Bronchial epithelial cell (primary cell): ENCODE measurements at places on chromosomes 3 and 15.
A peak's percentile ranks its signal among the peaks of the same experiment; 100 is the strongest.

DNA sequence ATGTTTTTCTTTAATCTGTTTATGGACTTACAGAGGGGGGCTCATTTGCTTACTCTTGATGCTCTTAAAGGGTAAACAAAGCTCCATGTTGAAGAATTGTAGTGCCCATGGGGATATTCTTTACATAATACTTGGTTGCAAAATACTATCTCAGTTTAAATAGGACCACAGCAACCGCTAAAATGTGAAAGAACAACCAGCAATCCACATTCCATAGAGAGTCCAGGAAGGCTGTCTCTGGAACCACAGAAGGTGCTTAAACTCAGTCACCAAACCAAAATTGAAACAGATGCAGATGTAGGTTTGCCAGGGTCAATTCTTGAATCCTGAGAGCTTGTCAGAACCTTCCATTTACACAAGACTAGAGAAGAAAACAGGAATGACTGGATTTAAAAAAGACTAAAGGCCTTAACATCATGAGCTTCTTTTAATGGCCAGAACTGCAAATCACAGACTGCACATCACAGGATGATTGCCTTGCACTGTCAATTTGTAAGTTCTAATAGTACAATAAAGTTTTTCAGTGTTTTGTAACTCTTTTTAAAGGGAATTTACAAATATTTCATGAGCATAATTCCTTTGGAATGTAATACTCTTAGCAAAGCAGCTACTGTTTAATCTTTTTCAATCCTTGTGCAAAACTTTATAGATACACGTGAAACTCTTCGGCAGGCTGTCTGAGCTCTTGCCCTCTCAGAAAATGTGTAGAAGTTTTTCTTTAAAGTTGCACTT, 661.6 kb downstream of the SI start:
- no peak for DNase-seq

GRCh38 chr3:127629467-127630403, 750 bp downstream of the PODXL2 start:
- DNase-seq: no peak

GRCh38 chr15:51878446-51879386, 49.3 kb downstream of the TMOD3 start:
- DNase-seq: peak; percentile 74

GRCh38 chr15:27844018-27844666, 255.0 kb downstream of the OCA2 start:
- peak; percentile 84 for DNase-seq

GRCh38 chr3:172449466-172450149, 1.4 kb upstream of the GHSR start:
- DNase-seq: peak; percentile 12

DNA sequence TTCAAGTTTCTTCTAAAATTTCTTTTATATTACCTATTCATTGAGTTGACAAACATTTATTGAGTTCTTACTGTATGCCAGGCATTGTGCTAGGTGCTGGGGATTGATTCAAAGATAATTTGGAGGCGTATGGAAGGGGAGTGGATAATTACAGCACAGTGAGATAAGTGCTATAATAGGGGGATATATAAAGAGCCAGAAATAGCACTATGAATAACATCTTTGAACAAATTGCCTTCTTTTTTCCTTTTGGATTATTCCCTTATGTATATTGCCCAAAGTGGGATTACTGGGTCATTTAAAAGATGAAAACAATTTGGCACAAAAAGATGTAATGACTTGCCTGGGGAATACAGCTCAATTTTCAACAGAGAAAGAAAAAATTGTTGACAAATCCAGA, 64.6 kb downstream of the LPP start:
- no peak for DNase-seq

- DNase-seq: no peak
These were observed 678 bp downstream of the DOCK3 start for GRCh38 chr3:50675179-50676030.

DNA sequence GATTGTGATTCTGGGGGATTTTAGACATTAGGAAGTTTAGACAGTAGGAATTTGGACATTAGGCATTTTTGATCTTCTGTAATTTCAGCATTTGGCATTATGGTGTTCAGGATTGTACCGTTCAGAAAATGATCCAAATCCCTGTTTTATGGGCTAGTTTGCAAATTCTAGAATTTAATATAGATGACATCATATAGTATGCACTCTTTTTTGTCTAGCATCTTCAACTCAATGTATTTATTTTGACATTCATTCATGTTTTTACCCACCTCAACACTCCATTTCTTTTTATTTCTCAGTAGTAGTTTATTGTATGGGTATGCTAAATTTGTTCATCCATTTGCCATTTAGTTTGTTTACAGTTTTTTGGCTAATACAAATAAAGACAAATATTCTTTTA, 105.3 kb upstream of the ZPLD1 start:
- no peak for DNase-seq

DNA sequence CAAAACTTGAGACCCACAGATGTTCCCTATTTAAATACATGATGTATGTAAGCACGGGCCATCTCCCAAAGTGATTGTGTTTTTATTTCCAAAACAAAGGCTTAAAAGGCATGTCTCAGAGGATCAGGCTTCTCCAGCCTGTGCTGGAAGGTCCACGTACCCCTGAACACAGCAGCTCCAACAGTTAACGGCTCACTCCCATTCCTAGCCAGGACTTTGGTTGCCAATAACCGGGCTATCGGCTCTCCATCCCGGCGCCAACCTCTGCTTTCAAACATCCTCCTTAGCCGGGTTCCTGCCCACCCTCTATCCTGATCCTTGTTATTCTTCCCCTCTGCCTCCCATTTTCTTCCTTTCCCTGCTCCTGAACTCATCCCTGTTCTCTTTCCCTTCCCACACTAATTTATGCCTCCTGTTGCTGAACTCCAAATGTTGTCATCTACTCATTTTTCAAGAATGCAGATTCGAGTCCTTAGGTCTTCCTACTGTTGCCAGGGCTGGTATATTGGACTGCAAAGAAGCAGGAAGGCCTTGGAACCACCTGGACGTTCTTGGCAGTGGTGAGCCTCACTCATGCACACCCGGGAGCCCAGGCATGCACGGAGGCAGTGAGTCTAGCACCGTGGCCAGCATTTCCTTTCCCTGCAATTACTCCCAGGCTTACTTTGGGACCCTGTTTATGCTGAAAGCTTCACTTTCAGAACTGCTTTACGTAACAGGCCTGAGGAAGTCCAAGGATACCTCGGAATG, 128.4 kb upstream of the RAD18 start:
- no peak for DNase-seq

GRCh38 chr3:44929782-44930181, 46.2 kb downstream of the ZDHHC3 start:
- no peak for DNase-seq

DNA sequence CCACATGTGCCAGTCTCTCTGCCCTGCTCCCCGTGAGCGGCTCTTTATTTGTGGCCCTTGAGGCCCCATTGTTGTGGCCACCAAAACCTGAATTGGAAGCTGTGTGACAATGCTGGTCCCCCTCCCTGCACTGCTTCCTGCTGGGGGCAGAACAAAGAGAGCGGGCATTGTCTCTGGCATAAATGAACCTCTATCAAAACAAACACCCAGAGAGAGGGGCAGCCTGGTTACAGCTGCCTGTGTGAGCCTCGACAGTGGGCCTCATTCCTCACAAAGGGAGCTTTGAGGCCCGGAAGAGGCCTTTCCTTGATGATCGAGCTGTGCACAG, 152.9 kb downstream of the IGF1R start:
- no peak for DNase-seq

GRCh38 chr3:46874430-46874829, 3.1 kb upstream of the PTH1R start:
- DNase-seq: no peak

DNA sequence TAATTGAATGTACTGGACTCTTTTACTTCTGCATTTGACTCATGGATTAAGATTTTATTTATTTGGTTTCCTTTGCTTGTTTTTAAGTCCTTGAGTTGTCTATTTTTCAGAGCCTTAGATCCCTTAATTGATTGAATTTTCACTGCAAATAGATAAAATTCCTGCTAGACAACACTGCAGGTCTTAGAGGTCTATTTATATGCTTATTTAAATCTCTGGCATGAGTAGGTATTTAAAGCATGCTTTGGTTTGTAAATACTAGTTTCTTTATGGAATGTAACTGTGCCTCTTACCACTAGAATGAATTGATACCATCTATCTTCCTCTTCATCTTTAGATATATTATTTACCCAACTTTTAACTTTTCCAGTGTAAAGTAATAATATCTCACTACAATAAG, 20.0 kb downstream of the PLSCR5 start:
- DNase-seq: no peak

DNA sequence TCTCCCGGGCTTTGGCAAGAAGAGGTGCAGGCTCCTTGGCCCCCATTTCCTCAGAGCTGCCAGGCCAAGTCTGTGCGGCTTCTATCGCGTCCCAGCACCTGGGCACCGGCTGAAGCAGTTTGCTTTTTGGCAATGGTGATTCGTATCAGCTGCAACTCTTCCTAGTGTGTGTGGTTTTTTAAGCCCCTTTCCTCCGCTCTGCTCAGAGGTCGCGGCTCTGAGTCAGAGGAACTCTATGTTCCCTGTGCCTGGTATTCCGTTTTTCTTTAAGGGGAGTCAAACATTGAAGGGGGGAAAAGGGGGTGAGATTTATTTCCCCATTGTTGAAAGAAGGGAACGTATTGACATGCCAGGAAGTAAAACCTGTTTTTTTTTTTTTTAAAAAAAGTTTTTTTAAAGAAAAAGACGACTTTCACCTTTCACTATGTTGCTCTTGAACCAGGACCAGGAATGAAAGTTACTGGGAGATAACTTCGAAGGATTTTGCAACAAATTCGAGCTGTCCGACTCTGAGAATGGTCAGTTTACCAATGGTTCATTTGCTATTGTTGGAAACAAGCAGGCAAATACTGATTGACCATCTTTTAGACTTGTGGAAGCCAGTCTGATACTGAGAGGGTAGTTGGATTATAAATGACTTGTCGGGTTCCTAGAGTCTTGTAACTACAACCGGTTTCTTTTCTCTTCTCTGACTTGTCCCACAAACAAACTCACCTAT, 1.1 kb downstream of the ARMC8 start:
- peak; percentile 62 for DNase-seq

- DNase-seq: no peak
These were observed 94.1 kb upstream of the PRICKLE2 start for GRCh38 chr3:64319391-64319790.

DNA sequence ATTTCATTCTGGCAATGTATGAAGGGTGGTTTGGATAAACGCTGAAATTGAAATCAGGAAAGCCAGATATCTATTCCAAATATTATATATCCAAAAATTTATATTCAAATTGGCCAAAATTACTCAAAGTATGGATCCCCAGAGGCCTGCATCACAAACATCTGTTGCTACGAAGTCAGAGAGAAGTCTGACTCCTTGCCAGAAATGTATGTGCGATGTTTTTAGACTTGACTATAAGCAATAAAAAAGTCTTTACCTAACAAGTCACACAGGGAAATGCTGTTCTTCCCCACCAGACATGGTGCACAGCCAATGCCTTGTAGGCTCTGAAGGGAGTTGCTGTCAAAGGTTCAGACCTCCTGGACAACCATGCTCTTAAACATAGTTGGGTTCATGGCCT, 533.1 kb downstream of the OTOL1 start:
- no peak for DNase-seq

GRCh38 chr3:45938864-45939263, 4.4 kb upstream of the CXCR6 start:
- peak; percentile 82 for DNase-seq

DNA sequence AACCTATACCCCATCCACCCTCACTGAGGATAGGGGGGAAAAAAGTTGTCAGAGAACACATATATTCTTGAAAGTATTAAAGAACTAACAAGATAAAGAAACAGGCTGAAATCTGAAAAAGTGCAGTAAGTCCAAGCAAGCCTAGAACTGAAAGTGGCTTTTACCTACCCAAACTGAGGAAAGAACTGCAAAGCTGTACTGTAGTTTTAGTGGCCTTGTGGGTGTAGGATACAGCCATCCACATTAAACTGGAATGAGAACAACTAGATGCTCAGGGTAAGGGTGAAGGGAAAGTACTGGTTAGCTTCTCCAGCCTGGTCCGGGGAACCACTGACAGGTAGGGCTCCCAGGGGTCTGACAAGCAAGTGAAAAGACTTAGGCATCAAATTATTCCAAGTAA, 10.1 kb downstream of the UBP1 start:
- DNase-seq: no peak

- no peak for DNase-seq
These were observed 39.4 kb downstream of the WWTR1 start for GRCh38 chr3:149618151-149619123.

DNA sequence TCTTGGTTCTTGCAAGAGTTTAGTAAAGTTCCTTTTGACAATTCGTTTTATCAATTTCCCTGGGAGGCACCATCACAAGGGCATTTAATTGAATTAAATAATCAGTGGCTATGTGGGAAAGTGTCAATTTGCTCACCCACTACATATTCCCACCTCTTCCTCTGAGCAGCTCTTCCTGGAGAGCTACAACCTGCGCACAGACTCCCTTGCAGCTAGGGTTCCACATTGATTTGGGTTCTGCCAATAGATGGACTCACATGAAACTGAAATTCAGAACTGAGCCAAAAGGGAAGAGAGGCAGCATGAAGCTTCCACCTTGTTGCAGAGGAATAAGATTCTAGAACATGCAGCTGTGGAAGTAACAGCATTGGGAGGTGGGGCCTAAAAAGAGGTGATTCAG, 94.8 kb downstream of the TLE3 start:
- no peak for DNase-seq

- no peak for DNase-seq
These were observed 19.8 kb upstream of the TNFSF10 start for GRCh38 chr3:172542999-172543398.

DNA sequence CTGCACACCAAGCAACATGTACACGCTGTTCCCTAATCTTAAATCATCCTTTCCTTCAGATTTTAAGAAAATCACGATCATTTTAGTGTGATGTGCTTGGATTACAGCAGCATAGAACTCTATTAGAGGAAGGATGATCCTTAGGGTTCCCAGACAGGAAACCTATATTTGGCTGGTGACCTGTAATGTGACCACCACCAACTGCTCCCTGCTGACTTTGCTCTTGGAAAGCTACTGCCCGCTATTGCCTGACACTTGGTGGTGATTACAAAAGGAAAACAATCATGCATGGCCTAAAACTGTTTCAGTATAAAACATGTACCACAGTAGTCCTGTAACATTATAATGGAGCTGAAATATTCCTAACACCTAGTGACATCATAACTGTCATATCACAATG, 27.2 kb upstream of the LMOD3 start:
- no peak for DNase-seq

- peak; percentile 89 for DNase-seq
These were observed 49.4 kb downstream of the CHCHD6 start for GRCh38 chr3:126753191-126754160.

- DNase-seq: no peak
These were observed 1058.5 kb downstream of the ROBO2 start for GRCh38 chr3:78098367-78098766.

GRCh38 chr15:99021694-99022093, 14.1 kb upstream of the PGPEP1L start:
- DNase-seq: no peak

DNA sequence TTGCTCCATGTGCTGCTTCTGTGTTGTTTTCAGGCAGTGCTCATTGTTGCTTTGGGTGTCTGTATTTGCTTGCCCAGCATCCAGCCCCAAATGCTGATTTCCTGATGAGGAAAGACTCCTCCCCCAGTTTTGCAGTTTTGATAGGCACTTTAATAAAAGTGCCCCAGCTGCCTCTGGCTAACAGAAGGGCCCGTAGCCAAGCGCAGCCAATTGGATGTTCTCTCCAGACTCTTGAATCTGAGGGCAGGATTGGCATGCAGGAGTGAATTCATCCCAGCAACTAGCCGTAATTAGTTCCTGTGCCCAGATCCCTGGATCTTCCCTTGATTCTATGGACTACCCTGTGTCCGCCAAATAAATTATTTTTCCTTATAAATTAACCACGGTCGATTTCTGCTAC, 14.8 kb upstream of the SEMA5B start:
- DNase-seq: no peak

- DNase-seq: no peak
These were observed 8.6 kb downstream of the MAP3K13 start for GRCh38 chr3:185371306-185372074.
